ENCODE measurements at places on chromosomes 16 and 17.

GRCh38 chr17:3695723-3696411, at the start of gene P2RX5:
P2RX5 (minus strand) TSS chr17:3696155; CDS start chr17:3696005, 150 bp downstream.
- no peak for DNase-seq

DNA sequence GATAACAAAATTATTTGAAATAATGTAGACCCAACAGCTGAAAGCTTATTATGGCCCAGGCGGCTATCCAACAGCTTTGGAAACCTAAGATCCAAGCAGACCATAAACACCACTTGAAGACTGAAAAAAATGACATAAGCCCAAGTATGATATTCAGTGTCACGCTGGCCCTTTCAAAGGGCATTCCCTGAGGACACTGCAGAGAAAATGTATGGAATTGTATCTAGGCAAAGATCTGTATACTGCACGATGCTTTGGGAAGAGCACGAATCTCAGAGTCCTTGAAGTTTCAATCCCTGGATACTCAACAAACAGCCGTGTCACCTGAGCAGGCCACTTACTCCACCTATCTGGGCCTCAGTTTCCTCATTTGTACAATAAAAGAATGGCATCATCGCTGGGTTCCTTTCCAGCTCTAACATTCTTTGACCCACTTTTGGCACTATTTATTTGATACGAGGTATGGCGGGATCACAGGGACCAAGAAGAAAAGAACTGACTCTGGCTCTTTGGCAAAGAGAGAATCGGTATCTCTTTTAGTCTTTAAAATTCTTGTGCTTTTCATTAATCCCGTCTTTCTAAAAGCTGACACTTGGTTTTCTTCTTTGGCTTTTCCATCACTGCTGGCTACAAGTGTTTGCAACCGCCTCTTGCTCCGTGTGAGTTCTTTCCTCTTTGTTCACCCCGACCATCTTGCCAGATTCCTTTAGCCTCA, 1.2 kb downstream of the STAT5B start:
- DNase-seq = peak; percentile 37

DNA sequence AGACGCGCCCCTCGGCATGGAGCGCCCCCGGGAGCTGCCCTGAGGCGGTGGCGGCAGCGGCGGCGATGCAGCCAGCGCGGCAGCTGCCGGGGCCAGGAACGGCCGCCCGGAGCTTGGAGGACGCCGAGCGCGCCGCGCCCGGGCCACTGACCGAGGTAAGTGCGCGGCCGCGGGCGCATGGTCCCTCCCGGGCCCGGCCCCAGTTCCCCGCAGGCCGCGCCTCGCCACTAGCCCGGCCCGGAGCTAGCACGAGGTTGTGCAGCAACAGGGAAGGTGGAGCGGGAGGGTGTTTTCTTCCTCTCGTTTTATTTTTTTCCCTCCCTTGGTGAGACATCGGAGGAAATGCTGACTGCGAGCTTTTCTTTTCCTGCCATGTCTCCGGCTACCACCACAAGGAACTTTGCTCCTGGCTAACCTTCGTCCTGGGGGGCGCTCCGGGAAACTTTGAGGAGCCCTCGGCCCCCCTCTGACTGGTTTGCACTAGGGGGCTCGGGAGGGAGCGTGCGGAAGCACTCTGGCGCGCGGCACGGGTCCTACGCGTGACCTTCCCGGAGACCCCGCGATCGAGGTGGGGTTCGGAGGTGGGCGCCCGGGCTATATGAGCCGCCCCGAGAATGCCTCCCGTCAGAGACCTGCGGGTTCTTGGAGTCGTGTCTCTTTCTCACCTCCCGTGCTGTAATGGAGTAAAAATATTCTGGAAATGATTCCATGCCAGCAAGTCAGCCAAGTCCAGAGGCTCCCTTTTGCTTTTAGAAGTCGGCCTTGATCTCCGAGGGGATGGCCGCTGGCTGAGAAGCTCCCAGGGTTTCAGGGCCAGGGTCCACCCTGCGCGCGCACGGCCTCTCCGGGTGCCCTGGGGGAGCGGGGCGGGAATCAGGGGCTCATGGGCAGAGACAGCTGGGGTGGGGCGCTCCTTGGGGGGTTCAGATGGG, 868 bp downstream of the KCNJ12 start:
- peak; percentile 48 for DNase-seq

DNA sequence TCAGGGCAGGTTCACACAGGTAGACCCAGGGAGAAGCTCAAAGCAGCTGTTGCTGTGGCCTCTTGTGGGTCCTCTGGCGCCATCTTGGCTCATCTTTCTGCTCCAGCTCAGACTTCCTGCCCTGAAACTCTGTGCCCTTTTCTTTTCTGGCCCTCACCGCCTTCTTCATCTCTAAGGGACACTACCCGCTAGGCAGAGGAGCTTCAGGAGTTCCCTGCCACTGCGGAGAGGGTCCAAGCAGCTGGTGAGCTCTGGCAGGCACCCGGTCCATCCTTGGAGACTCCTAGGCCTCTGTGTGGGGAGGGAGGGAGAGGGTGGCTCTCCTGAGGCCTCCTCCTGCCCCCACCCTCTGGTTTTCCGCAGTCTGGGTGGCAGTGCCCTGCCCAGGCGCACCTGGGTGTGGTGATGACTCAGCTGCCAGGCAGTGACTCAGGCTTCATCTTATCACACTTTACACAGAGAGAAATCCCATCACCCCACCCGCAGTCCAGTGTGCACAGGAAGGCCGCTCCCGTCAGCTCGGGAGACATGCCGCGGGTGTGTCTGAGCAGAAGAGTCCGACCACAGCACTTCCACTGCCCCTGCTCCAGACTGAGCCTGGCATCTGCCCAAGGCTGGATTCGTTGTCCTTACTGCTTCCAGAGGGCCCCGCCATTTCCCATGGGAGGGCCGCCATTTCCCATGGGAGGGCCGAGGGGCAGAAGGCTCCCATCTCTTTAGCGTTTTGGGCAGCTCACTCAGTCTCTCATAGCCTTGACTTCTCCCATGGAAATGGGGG, 7.3 kb downstream of the NT5C start:
- DNase-seq = no peak

- no peak for DNase-seq
Measured at GRCh38 chr17:28620010-28620409, 6.0 kb upstream of the RSKR start.

DNA sequence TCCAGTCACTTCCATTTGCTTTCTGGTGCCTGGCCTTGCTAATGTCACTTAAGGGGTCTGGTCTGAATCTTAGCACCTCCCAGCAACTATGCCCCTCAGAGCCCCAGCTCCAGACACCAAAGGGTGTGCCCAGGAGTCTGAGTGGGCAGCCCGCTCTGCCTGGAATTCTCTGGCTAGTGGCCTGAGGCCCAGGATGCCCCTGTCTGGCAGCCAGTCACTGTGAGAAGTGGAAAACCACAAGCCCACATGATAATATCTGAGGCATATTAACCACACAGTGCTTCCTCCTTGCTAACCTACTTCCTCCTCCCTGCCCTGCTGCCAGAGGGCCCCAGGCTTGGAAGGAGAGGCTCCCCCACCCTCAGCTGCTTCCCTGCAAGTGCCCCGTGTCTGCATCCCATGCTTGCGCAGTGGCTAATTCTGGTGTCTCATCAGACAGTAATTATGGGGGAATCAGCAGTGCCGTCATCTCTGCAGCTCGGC, 14.0 kb downstream of the SRCIN1 start:
- no peak for DNase-seq

- DNase-seq = no peak
Measured at GRCh38 chr17:1034652-1035210, 37.8 kb downstream of the TIMM22 start.

DNA sequence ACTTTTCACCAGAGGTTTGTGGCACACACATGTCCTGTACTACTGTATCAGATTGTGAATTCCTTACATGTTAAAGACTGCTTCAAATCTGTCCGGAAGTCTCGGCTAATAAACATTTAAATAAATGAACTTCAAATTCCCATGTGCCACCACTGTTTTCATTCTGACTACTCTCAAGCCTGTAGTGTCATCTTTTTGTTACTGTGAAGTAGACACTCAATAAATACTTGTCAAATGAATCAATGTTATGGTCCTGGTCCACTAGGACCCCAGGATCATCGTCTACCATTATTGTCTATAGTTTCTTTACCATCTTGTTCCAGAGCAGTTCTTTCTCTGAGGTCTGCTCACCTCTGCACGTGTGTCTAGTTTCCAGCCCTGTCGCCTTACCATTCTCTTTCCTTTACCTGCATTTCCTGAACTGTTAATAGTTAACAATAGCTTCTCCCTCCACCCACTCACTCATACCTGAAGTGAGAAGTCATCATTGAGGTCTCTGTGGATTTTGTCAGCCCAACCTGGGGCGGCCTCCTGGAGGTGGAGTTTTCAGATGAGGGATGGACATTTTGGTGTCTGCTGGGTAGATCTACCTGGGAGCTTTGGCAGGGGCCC, 333.0 kb downstream of the SEC14L1 start:
- DNase-seq = no peak

- DNase-seq = peak; percentile 75
Measured at GRCh38 chr17:74493331-74493833, 26.9 kb downstream of the CD300A start.

DNA sequence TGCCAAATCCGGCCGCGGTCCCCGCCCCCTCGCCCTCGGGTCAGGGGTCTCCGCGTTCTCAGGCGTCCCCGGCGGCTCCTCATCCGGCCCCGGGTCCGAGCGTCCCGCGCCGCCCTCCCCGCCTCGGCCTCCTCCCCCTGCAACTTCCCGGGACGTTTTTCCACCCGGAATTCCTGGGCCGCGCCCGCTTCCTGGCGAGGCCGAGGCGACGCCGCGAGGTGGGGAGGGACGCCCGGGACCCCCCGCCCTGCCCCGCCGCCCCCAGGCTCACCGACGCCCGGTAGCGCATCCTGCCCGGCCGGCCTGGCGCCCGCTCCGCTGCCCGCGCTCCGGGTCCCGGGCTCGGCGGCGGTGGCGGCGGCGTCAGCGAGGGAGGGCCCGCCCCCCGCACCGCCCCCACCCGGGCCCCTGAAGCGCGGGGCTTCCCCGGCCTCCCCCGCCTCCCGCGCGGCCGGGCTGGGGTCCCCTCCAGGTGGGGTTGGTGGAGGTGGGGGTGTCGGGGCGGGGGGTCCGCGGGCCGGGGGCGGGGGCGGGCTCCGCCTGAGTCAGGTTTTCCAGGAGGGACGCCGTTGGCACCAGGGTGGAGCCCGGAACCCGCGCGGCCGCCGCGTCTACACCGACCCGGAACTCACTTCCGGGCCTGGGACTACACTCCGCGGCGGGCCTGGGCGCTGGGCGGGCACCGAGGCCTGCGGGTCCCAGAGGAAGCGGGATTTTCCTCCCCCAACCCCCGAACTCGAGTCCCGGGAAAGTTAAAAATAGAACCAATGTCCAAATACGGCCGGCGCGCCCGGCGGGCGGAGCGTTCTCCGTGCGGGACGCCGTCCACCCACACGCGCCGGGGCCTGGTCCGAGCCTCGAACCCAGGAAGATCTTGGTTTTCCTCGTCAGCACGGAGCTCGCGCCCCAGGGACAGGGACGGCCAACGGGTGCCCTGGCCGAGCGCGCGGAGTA, 6.8 kb downstream of the MYO1C start:
- peak; percentile 82 for DNase-seq

DNA sequence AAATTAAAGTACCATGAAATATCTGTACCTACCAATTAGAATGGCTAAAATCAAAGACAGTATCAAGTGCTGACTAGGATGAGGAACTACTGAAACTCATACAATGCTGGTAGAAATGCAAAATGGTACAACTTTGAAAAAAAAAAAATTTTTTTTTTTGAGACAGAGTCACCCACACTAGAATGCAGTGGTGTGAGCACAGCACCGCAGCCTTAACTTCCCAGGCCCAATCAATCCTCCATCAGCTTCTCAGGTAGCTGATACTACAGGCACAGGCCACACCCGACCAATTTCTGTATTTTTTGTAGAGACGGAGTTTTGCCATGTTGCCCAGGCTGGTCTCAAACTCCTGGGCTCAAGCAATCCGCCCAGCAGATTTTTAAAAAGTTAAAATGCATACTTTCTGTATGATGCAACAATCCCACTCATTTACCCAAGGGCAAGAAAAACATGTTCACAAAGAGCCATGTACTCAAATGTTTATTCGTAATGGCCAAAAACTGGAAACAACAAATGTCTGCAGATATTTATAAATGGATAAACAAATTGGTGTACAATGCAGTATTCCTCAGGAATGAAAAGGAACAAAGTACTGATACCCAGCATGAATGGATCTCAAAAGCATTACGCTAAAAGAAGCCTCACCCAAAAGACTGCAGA, 8.7 kb downstream of the SMURF2 start:
- no peak for DNase-seq

DNA sequence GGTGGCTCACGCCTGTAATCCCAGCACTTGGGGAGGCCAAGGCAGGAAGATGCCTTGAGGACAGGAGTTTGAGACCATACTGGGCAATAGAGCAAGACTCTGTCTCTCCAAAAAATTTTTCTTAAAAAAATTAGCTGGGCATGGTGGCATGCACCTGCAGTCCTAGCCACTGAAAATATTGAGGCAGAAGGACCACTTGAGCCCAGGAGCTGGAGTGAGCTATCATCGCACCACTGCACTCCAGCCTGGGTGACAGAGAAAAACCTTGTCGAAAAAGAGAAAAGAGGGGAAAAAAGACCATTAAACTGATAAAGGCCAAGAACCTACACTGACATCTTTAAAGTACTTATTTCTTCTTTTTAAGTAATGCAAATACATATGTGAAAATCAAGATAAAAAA, 53.4 kb upstream of the ITGA2B start:
- no peak for DNase-seq

DNA sequence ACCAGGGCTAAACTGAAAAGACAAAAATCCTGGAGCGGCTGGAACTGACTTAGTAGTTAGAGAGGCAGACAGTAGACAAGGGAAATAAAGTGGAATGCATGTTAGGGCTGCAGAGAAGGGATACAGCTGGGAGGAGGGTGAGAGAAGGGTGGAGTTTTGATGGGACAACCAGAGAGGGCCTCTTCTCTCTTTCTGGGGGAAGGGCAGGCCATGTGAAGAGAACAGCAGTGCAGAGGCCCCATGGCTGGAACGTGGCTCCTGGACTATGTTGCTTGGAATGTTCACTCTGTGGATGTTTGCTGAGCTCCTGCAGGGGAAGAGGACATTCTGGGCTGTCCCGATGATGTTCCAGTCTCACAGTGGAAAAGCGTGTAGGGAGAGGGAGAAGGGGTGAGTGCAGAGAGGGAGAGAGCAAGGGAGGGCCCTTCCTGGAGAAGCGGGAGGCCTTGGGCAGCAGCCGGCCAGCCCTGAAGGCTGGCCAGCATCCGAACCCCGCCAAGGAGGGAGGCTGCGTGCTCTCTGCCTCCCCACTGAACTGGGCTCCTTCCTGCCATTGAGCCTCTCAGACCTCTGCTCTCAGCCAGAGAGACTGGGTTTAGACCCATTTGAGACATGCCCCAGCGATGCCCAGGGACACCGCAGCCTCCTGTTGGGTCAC, 33.1 kb upstream of the GSE1 start:
- peak; percentile 84 for DNase-seq
